ENCODE measurements at places on chromosomes 12 and 14. TPM values are rescaled to one million over a fixed set of nuclear protein-coding genes. Genes with fewer than 3 reads are reported as not detected.

TSHR gene
- total RNA-seq = not detected

NGB gene
- total RNA-seq = not detected

RNASE1 gene
- total RNA-seq = 106 TPM

HNF1A gene
- 9.8 TPM for total RNA-seq

CISTR gene
- not detected for total RNA-seq

KLRB1 gene
- 0.22 TPM for total RNA-seq

DNA sequence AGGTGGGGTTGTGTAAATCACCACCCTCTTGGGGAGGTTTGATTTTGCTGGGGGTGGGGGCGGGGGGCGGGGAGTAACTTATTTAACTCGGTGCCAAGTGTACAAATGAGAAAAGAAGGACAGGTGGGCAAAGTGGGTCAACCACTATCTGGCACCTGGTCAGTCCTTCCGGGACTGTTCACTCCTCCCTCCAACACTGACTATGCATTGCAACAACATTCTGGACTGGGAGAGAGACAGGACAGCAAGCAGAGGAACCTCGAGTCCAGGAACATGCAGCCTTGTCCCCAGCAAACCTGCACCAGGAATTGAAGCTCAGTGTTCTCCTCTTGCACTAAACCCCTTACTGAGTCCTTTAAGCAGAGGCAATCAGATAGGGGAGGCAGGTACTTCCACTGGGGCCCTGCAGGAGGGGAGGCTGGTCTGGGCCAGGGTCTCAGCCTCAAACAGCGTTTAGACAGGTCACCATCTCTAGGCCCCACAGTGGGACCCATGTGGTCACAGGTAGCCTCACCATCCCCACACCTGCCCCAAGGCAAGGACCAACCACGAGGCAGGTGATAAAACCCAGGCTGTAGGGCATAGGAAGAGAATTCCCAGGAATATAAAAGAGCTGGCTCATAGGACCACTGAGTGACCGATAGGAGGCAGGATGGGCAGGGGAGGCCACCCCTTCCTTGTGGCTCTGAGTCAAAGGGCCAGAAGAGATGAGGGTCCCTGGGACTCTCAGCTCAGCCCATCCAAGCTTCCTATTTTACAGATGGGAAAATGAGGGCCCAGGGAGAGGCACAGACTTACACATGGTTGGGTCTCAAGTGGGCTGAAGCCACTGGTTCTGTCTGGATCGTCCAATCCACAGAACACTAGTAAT is 9.8 kb downstream of the CCDC85C start:
- no peak for DNase-seq

DNA sequence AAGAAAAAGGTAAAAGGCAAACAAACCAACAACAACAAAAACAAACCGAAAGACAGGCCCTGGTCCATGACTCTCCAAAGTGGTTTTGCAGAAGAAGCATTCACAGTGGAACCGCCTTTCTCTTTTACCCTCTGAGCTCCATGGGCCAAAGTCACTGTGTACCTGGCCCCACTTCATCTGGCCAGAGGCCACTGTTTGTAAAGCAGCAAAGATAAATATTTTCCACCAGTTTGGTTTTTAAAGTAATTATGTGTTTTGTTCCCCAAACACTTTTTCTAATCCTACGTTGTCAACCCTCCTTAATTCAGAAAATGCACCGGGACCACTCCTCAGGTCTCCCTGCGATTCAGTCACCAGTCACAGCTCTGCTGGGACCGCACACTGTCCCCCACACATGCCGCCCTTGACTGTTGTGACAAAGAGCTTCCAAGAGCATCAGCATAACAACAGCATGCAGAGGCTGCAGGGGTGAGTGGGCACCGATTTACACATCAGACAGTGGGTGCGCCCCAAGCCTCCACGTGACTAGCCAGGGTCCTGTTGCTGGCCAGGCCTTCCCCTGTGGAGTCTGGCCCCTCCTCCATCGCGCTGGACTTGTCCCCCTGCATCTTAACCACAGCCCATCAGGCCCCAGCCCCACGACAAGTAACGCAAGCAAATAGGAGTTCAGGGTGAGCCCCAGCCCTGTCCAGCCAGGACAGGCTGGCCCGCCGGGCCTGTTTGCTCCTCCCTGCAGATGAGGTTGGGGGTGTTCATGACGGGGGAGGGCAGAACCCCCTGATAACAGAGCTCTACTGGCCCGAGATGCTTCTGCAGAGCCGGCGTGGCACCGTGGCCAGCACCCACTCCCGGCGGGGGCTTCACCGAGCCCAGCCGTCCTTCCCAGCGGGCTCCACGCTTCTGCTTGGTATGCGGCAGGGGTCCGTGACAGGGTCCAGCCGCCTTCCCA is 65.2 kb upstream of the DIO3 start:
- peak; percentile 52 for DNase-seq

- DNase-seq = no peak
Measured at GRCh38 chr12:46486588-46486987, 114.0 kb upstream of the SLC38A2 start.

DNA sequence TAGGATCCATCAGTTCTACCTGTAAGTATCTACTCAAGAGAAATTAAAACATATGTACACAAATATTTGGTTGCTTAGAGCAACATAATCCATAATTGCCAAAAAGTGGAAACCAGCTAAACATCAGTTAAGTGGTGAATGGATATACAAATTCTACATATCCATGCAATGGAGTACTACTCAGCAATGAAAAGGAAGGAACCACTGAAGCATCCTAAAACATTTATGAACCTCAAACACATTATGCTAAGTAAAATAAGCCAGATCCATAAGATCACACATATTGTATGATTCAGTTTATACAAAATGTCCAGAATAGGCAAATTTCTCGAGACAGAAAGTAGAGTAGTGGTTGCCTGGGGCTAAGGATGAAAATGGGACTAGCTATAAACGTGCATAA is 8.4 kb upstream of the ARHGAP5 start:
- no peak for DNase-seq

GRCh38 chr12:125314051-125314755 is 249.0 kb downstream of the AACS start:
- no peak for DNase-seq

DNA sequence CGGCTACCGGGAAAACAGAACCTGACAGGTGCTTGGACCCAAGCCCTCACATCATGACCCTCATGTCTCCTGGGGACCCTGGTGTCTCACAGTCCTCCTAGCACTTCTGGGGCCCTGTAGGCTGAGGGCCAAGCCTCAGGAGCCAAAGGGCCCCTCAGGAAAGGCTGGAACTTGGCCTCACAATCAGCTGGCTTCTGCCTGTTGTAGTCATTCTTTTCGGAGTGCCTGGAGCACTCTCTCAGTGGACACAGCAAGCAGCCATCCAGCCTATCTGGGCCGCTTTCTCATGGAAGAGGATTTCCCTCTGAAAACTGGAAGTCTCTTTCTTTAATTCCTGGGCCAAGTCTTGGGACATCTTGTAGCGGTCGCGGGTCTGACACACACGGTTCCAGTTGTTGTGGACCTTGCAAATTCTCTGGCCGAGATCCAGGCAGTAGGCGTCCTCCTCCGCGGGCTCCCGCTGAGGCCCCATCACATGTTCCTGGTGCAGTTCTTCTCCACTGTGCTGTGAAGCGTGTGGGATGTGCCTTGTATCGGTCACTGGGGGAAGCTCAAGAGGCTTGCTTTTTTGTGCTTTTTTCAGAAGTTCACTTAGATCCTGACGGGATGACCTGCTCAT is 169.3 kb downstream of the EMP1 start:
- DNase-seq = no peak

DNA sequence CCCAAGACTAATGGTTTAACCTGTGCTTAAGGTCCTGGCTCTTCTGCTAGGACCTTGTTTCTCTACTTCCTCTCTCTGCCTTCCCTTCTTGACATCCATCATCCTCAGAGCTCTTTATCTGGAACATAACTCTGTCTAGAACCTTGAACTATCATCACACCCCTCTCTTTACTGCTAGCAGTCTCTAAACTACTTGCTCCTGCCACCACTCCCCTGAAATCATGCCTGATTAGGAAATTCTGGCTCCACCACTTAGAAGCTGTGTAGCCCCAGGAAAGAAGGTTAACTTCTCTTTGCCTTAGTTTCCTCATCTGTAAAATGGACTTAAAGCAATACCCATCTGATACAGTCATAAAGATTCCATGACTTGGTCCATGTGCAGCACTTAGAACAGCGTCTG is 9.1 kb downstream of the SLC38A1 start:
- DNase-seq = no peak

GRCh38 chr14:49999146-49999761 is 106.4 kb downstream of the ARF6 start:
- DNase-seq = peak; percentile 73

DNA sequence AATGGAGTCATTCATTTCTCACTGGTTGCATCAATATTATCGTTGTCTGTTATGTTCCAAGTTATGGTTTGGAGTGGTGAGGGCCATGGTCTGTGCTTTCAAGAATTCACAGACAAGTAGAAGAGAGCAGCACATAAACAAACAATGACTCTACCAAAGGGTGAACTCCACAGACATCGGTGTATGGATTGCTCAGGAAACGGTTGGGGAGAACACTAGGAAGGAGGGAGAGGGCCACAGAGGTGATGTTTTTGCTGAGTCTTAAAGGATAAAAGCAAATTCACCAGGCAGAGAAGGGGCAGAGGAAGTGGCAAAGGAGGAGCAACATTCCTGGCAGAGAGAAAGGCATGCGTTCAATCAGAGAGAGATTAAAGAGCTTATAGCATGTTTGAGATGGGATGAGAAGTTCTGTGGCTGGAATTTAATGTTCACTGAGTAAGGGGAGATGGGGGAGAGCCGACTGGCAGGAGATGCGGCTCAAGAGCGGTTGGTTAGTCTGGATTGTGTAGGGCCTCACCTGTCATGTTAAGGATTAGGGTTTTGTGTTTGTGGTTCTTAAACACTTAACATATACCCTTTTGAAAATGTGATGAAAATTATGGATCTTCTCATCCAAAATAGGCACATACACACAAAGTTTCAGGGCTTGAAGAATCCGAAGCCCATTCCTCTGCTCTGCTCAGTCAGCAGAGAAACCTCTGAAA is 42.3 kb upstream of the FRMD6 start:
- DNase-seq = no peak

DNA sequence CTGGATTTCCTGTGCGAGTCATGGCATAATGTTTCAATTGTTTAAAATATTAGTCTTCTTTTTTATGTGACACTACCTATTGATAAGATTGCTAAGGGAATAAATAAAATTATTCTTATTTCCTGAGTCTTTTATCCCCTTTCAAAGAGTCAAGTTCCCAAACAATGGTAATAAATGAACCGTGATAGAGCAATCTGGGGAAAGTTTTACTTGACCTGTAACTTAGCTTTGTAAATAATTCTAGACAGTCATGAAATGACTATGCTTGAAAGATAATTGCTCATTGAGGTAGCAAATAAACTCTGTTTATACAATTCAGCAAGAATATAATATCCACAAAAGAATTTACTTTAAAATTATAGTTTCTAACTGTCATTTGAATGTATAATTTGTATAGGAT is 82.1 kb downstream of the TSPAN8 start:
- DNase-seq = no peak

GRCh38 chr14:73246387-73247150 is 9.3 kb downstream of the PAPLN start:
- no peak for DNase-seq
